ENCODE measurements at places on chromosomes 12 and 14.

DNA sequence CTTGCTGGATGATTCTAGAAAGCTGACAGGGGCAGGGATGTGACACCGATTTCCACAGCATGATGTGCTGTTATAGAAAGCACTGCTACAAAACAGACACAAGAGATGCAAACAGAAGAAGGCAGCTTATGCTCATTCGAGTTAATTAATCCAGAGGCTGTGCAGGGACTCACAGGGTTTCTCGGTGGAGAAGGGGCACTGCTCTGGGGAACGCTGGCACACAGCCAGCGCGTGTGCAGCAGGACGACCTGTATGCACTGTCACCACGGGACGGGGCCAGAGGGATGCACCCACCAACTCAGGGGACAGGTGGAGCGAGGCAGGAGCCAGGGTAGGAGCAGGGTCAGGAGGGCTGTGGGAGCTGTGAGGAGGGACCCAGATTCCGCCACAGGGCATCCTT is 143.5 kb downstream of the RIMBP2 start:
- DNase-seq = no peak

DNA sequence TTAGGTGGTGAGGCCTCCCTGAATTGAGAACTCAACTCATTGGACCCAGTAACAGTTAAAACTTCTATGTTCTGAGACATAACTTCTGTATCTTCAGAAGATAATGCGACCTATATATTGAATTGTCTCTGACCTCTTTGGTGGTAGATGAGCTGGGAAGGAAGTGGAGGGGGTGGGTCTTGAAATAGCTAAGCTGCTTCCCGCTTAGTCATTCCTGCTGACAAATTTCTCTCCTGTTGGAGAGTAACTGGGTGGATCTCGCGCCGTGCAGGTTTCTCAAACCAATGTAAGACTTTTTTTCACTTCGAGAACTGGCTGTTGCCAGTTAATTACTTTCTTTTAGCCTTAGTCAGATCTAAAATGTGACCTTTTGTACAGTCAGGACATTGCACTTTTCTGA is 100.8 kb downstream of the PPHLN1 start:
- no peak for DNase-seq

GRCh38 chr12:27571463-27571862 is 47.5 kb downstream of the PPFIBP1 start:
- DNase-seq = no peak

- DNase-seq = no peak
These were observed 215.0 kb upstream of the EEA1 start for GRCh38 chr12:93144109-93144508.

DNA sequence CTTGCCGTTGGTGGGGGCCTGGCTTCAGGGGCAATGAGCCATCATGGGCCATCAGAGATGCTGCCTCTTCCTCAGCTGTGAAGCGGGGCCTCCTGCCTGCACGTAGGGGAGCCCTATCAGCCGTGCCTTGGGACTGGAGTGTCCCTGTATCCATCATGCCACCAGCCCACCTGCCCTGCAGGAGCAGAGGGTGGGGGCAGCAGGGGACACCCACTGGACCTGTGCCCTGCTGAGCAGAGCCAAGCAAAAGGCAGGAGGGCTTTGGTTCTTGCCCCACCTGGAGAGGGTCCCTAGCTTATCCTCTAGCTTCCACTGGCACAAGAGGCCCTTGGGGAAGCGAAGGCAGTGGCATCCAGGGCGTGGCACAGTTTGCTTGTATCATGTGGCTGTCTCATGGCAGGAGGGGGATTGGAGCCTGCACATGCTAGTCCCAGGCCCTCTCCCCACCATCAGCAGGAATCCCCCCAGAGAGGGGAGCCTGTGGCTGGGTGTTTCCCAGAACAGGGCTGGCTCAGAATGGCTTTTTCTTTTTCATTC is 10.1 kb downstream of the ADSS1 start:
- DNase-seq = no peak

DNA sequence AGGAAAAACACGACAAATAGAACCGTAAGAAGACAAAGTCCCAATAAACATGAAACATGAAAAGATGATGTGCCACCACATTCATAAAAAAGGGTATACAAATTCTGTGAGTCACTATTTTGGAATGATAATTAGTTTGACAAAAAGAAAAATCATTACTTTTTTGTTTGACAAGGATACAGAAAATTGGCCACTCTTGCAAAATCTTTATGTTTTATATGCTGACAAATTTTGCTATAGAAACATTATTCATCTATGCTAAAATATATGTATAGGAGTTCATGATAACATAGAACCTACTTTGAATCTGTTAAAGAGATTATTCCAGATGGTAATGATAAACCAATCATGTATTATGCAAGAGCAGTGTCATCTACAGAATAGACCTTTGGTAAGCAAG is 1201.0 kb downstream of the FSCB start:
- DNase-seq = no peak

DNA sequence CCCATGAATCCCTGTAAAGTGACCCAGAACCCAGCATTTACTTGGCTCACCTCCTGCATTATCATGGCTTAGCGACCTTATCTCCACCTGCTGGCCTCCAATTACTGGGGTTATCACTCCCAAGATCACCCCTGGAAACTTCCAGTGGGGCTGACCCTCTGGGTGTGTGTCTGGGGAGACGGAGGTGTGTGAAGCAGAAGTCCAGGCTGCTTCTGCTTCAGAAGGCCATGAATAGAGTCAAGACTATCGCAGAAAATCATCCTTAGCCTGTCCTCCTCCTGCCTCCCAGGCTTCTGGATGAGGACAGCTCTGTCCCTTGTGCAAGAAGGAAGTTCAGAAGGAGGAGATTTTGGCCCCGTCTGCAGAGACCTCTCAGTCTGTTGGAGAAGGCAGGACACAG is 408 bp upstream of the KRT72 start:
- DNase-seq = no peak

GRCh38 chr12:54259194-54260011 is 20.5 kb downstream of the CBX5 start:
- DNase-seq = peak; percentile 50

DNA sequence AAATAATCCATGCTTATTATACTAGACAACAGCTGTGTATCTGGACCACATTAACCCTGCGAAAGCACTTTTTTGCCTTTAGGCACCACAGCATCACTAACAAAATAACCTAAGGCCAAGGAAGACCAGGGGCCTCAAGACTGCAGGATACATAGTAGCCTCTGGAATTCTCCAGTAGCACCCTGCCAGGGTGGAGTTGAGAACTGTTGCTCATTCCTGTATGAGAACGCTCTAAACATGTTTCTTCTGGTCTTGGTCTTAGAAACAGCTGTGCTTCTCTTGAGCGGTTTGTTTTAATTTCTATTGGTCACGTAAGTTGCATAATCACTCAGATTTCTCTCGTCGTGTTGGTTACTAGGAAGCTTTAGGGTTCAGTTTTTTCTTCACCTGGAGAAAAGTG is 7.9 kb downstream of the B4GALNT3 start:
- DNase-seq = no peak

DNA sequence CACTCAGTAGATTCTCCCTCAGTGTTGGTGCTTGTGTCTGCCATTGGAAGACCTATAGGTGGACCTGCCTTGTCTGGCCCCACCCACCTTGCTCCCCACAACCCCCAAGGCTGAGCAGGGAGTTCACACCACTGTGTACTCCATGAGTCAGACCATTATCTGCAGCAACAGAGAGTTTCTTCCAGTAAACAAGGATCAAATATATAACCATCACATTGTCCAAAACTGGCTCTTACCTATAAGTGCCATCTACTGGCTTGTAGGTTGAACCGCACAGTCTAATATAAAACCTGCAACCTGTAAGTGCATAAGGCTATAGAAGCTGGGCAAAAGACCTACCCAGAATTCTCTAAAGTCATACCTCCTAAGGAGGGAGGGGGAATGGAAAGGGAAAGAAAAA is 7.9 kb downstream of the TAS2R13 start:
- no peak for DNase-seq

DNA sequence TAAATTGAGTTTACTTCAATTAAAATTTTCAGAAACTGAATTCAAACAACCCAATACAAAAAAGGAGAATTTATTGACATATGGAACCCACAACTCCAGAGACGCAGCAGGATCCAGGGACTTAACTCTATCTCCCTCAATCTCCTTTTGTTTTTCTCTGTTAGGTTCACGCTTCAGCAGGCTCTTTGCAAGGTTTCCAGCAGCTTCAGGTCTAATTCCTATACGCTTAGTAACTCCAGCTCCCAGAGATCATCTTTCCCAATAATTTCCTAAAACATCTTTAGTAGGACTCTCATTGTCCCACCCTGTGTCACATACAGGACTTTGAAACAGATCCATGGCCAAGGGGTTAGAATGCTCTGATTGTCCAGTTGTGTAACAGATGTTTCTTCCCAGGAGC is 175.2 kb downstream of the RMST start:
- no peak for DNase-seq

DNA sequence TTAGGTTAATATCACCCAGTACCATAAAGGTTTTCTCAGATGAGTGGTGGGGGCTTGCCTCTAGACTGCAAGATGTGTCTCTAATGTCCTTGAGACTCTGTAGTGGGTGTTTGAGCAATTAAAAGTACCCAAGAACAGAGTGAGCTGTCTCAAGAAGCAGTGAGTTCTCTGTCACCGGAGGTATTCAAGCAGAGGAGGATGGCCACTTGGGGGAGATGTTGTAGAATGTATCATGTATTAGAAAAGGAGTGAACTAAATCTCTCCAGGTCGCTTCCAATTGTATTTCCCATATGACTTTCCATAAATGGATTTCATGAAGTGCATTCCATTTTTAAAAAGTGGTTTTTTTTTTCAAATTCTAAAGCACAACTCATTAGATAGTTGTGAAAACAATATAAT is 35.0 kb downstream of the SLC17A8 start:
- DNase-seq = no peak

DNA sequence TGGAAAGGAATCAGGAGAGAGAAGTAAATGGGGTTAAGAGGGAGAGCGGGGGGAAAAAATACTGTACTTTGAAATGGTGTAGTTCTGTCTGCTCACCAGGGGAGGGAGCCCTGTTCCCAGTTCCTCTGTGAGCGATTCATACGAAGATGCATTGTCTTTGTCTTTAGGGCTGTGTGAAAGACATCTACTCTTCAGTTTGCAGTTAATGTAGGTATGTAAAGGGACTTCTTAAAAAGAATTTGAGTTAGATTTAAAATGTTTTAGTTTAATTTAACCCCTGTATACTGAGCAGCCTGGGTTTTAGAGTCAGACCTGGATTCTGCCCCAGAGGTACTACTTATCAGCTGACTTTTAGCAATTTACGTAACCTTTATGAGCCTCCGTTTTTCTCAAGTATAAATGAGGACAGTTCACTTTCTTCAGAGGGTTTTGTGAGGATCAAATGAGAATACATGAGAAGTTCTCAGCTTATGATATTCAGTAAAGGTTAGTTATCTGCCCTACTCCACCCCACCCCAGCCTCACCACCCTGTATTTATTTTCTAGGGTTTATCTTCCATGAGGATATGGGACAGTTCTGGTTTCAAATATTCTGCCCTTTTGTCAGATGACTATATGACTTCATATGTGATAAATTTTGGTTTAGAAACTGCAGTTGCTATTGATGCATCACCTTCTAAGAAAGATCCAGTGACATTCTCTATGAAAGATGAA is 82.5 kb upstream of the EVL start:
- DNase-seq = peak; percentile 74

- no peak for DNase-seq
These were observed 212.1 kb downstream of the PHLDA1 start for GRCh38 chr12:75819512-75819911.

- DNase-seq = no peak
These were observed 398.4 kb downstream of the NUAK1 start for GRCh38 chr12:105740369-105740768.

DNA sequence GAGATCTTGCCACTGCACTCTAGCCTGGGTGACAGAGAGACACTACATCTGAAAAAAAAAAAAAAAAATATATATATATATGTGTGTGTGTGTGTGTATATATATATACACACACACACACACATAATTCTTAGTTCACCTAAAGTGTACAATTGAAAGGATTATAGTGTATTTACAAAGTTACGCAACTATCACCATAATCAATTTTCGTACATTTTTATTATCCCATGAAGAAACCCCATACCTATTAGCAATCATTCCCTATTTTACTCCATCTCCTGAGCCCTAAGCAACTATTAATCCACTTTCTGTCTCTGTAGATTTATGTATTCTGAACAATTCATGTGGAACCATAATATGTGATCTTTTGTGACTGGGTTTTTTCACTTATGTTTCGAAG is 4.4 kb downstream of the SRP54 start:
- DNase-seq = no peak

- DNase-seq = no peak
These were observed 39.0 kb upstream of the CEP83 start for GRCh38 chr12:94498698-94499097.

GRCh38 chr12:14775636-14775980 is 27.7 kb downstream of the WBP11 start:
- DNase-seq = no peak

DNA sequence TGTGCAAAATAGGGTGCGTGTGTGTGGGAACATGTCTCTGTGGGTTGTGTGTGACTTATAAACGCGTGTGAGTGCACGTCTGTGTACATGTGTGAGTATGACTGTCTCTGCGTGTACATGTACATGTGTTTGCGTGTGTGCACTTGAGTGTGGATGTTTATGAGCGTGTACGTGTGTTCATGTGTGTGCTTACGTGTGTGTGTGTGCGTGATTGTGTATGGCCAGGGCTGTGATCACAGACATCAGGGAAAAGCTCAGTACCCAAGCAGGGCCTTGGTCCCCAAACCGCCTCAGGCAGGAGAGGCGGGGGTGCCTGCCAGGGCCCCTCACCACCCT is 326.3 kb upstream of the DIO3 start:
- DNase-seq = no peak

DNA sequence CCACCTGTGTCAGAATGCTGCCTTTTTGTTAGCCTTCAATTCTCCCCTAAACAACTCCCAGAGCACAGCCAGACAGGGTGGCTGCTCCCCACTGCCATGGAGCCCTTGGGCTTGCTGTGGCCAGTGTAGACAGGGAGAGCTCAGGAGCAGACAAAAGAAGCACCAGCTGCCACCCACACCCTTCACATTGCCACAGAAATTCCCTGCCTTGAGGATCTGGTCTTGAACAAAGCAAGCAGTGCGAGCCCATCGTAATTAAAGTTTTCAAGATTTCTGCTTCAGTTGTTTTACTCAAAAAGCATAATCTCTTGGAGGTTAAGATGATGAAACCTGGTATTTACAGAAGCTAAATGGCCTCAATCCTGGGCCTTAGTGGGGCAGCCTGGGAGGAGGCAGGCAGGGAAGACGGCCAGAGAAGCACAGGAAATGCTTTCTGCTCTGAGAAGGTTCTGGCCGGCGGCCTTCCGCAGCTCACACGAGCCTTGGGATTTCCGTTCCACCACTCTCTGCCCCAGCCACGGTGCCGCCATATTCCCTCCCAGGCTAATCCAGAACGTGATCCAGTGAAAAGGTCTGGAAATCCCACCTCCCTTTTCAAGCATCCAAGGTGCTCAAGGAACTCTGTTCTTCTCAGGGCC is 535.2 kb downstream of the BCL11B start:
- no peak for DNase-seq

GRCh38 chr14:93049315-93049714 is 66.4 kb downstream of the ITPK1 start:
- no peak for DNase-seq

DNA sequence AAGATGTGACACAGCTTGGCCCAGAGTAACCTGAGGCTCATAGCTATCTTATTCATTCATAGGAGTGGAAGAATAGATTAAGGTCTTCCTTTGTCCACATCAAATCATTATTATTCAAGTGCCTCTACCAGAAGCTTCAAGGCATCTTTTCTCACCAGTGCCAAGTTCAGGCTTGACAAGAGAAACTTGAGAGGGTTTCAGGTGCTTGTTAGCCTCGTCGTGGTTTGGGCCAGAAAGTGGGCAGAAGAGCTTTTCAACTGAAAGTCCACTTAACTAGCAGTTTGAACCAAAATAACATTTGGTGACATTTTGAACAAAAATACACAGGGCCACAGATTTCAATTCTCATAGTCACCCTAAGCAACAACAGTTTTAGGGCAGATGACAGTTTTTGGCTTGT is 1184.2 kb downstream of the FLRT2 start:
- DNase-seq = no peak

All from activated CD4-positive, alpha-beta T cell treated with anti-CD3 and anti-CD28 coated beads, Interleukin-2, amount 10 ng/mL, durations not matched to agents 7 days and 5 days (primary cell).